K562 (cell line): ENCODE measurements at places on chromosomes 4 and X. TPM values are rescaled to one million over a fixed set of nuclear protein-coding genes. Genes with fewer than 3 reads are reported as not detected.

The GABRA4 gene
- total RNA-seq: not detected in 2 replicates

The GAGE10 gene
- total RNA-seq: 0.80 and 1.3 TPM in 2 replicates

GRCh38 chr4:15488136-15488535, 18.5 kb downstream of the CC2D2A start:
- no peaks in the 10 kb centered on the region for H3K4me1 ChIP-seq
- H3K27ac ChIP-seq: no peak overlapping the region
- no peak overlapping the region for H3K4me3 ChIP-seq
- H3K27me3 ChIP-seq: no peaks in the 10 kb centered on the region
- DNase-seq: no peak

DNA sequence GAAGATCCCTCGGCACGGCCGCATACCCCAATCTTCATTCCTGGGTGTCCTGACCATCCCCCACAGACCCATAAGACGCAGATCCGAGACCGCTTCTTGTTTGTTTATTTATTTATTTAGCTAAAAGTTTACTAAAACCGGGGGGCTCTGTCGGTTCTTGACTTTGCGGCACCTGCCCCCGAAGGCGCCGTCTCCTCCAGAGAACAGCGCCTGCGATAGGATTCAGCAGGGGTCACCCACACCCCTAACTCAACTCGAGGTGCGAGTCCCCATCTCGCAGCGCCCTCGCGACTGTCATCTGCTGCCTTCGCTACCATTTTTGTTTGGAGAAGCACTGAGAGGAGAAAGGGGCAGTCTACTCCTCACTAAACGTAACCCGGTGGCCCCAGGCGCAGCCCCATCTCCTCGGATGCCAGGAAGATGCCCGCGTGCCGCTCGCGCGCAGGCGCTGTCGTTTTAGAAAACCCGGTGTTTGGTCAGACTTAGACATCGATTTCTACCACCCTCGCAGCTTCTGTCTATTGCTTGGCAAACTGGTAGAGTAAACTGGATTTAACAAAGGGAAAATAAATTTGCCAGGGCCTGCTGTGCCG, 18.9 kb upstream of the GPR101 start:
- 0 out of 3 replicates have a peak, but pooled peaks cover 2% of the 10 kb centered on the region for H3K4me1 ChIP-seq
- no peak for DNase-seq
- no peaks in the 10 kb centered on the region for H3K36me3 ChIP-seq
- no peaks in the 10 kb centered on the region; the same call in 2 of the 3 replicates for H3K27me3 ChIP-seq

GRCh38 chrX:142201113-142201512, 4.0 kb downstream of the MAGEC2 start:
- H3K27ac ChIP-seq: no peak overlapping the region
- no peaks in the 10 kb centered on the region for H3K27me3 ChIP-seq
- H3K4me1 ChIP-seq: no peaks in the 10 kb centered on the region
- no peak for DNase-seq
- H3K36me3 ChIP-seq: peaks cover 21% of the 10 kb centered on the region; the same call in 1 of the 3 replicates

DNA sequence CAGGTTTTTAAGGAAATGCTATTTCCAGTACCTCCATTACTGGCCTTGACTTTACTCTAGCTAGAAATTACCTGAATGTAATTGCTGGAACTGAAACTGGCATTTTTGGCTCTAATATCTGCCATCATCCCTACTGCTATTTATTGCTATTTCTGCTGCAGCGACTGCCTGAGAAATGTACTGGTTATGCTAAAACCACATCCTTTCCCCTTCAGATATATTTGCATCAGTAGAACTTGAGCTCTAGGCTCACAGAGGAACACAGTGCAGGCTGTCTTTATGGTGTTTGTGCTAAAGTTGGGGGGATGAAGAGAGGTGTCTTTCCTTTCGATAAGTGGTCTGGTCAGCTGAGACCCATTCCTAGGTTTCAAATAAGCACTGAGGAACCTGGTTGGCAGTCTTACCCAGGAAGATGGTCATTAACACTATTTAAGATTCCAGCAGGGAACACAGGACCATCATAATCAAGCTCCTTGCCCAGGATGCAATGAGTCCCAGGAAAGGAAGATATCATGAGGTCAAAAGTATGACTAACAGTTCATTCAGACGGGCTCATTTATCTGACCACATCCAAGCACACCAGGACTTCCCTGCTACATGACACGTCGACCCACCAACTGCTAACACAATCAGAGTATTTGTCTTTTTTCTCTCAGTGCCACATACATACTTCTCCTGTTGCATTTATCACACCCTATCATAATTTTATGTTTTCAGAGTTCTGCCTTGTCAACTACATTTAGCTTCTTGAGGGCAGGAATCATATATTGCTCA, 137.4 kb downstream of the GABRA3 start:
- peak overlapping the region; percentile 22; the same call in 2 of the 3 replicates for H3K27ac ChIP-seq
- H3K4me1 ChIP-seq: no peaks in the 10 kb centered on the region
- H3K36me3 ChIP-seq: no peaks in the 10 kb centered on the region
- DNase-seq: peak; percentile 25

GRCh38 chr4:112253382-112254000, 21.9 kb downstream of the AP1AR start:
- H3K27me3 ChIP-seq: no peaks in the 10 kb centered on the region
- 0 out of 3 replicates have a peak overlapping the region, but pooled peaks have one; percentile 29 for H3K27ac ChIP-seq
- H3K4me1 ChIP-seq: no peaks in the 10 kb centered on the region
- DNase-seq: no peak

- no peaks in the 10 kb centered on the region for H3K4me1 ChIP-seq
- H3K36me3 ChIP-seq: no peaks in the 10 kb centered on the region
- no peaks in the 10 kb centered on the region; the same call in 1 of the 2 replicates for H3K27me3 ChIP-seq
- DNase-seq: no peak
- no peak overlapping the region for H3K4me3 ChIP-seq
Measured at GRCh38 chr4:125705681-125706080, 390.9 kb downstream of the FAT4 start.

The CEP135 gene
- 11.3 and 11.5 TPM in 2 replicates for total RNA-seq

GRCh38 chrX:1099146-1099770, 113.2 kb downstream of the CRLF2 start:
- H3K36me3 ChIP-seq: no peaks in the 10 kb centered on the region
- no peak overlapping the region for H3K4me3 ChIP-seq
- peaks cover 4% of the 10 kb centered on the region; the same call in 1 of the 2 replicates for H3K27me3 ChIP-seq
- no peak for DNase-seq
- H3K4me1 ChIP-seq: no peaks in the 10 kb centered on the region
